ENCODE measurements at places on chromosomes 16 and 17.

- peak; percentile 81 for DNase-seq
Observed at GRCh38 chr17:48671697-48672171, 45.6 kb upstream of the HOXB9 start.

- peak; percentile 70 for DNase-seq
Observed at GRCh38 chr16:25155553-25156460, 44.3 kb downstream of the LCMT1 start.

DNA sequence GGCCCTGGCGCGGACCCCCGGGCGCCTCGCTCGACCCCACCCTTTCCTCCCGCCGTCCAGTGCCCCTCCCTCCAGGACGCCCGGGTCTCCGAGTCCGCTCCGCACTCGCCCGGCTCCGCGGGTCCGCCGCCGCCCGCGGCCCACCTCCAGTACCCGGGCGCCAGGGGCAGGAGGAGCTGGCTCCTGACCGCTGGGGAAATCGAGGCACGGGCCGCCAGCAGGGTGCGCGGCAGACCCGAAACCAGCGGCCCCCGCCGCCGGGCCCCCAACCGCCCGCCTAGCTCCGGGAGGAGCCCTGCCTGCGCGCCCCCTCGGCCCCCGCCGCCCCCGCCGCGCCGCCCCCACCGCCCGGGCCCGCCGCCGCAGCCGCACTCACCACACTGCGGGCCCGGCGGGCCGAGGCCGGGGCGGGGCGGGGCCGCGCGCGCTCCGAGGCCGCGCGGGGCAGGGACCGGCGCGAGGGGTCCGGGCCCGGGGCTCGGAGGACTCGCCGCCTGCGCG lies 333 bp downstream of the MAFG start:
- DNase-seq = no peak

DNA sequence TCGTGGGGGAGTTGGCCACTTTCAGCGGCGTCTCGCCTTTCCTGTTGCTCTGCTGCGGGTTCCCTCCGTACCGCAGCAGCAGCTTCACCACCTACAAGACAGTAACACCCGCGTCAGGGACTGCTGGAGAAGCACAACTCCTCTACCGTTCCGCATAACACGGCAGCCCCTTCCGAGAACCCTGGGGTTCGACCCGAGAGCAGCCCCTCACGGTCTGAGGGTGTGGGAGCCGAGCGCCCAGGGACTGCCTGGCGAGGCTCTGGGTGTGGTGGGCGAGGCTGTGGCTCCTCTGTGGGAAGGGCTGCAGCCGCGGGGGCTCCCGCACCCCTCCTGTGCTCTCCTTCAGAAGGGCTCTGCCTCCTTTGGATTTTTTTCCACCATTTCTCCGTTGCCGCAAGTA lies 68.6 kb downstream of the ZNF778 start:
- DNase-seq = no peak

GRCh38 chr17:66850692-66851091 lies 15.8 kb downstream of the CACNG5 start:
- no peak for DNase-seq

DNA sequence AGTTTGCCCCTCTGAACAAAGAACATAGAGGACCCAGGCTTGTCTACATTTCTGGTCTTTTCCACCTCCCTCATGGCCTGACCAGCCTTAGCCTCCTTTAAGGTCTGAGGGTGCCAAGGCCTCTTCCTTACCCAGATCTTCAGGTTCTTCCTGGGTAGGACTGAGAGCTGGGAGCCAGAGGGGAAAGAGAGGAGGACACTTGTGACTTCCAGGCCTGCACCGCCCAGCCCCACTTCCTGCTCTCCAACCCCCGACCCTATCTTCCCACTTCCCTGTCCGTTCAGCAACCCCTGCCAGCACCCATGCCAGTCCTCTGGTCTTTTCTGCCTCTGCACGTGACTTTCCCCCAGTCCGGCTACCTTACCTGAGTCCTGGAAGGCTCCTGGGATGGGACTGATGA lies 534 bp downstream of the PRSS36 start:
- no peak for DNase-seq

DNA sequence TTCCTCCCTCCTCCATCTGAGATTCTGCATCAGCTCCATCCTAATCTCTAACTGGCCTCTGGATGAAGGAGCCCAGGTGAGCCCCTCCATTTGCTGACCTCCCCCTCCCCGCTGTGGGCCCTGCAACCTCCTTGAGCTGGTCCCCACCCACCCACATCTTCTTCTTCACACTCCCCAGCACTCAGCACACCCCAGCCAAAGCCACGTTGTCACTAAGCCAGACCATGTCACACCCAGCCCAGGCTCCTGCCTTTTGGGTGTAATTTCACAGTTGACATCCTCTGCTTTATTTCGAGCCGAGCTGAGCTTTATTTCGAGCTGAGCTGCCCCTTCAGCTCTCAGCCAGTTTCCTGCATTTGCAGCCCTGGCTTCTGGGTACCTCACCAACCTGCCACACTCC lies 282.7 kb upstream of the TNRC6C start:
- DNase-seq = no peak

GRCh38 chr17:12512694-12513355 lies 152.9 kb upstream of the MYOCD start:
- DNase-seq = no peak

GRCh38 chr16:86065711-86066110 lies 166.7 kb downstream of the IRF8 start:
- DNase-seq = no peak

All from activated CD4-positive, alpha-beta T cell treated with anti-CD3 and anti-CD28 coated beads for 36 hours (primary cell).